AG09319 (cell line): ENCODE measurements at places on chromosomes 2 and 18.

DNA sequence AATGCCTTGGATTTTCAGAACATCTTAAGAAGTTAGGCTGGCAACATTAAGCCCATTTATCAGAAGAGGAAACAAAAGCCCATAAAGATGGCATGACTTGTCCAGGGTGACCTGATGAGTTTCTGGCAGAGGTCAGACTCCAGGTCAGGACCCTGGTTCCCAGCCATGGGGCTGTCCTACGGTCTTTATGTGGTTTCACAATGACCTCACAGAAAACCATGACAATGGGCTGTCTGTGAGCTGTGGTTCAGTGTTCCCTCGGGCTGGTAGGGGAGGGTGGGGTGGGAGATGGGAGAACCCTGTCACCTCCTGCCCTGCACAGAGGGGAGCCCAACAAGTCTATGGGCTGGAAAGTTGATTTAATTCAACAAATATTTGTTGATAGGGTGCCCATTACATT lies 101.8 kb downstream of the LOXHD1 start:
- DNase-seq = no peak

DNA sequence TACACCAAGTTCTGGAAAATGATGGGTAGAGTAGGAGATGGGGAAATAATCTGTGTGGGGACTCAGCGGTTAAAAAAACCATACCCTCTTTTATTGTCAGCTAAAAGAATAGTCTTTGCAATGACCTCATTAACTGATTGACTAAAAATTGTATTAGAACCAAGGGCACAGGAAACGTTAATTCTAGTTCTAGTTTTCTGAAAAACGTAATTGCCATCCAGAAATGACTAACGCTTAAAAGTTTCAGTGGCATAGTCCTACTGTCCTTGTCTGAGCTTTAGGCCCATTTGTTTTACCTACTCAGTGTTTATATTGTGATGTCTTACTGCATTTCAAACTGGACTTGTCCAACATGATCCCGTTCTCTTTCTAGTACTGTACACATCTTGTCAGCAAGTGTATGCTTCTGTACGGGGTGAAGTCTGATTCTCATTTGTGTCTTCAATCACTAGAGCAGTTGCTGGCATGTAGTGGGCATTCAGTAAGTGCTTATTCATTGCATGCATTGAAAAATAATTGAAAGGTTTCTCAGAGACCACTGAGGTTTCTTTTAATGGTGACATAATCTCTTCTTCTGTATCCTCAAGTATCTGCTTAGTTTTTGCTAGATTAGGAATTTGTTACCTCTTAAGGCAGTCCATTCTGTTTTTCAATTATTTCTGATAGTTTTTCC lies 81.5 kb downstream of the ZNF407 start:
- no peak for DNase-seq

DNA sequence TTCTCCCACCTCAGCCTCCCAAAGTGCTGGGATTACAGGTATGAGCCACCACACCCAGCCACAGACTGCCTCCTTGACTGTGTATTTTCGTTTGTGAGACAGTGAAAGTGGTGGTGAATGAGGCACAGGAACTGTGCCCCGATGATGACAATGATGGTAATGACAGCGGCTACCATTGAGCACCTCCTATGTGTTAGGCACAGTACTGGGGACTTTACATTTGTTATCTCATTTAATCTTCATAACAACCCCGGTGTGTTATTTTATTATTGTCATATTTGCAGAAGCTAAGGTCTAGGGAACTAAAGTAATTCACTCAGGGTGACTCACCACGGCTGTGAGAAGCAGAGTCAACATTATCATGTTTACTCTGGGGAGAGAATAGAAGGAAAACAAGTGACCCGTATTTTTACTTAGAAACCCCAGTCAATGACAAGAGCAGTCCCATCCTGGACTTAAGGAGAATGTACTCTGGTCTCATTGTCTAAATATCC lies 77.6 kb upstream of the ALPP start:
- no peak for DNase-seq

DNA sequence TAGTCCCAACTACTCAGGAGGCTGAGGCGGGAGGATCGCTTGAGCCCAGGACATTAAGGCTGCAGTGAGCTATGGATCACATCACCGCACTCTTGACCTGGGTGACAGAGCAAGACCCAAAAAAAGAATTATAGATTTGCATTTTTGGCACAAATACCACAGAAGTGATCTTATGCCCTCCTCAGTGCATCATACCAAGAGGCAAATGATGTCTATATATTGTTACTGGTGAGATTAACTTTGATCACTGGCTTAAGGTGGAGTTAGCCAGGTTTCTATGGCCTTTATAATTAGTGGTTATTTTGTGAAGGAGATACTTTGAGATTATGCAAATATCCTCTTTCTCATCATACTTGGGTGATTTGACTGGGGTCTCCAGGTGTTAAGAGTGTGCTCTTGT lies 22.1 kb upstream of the CATIP start:
- no peak for DNase-seq

DNA sequence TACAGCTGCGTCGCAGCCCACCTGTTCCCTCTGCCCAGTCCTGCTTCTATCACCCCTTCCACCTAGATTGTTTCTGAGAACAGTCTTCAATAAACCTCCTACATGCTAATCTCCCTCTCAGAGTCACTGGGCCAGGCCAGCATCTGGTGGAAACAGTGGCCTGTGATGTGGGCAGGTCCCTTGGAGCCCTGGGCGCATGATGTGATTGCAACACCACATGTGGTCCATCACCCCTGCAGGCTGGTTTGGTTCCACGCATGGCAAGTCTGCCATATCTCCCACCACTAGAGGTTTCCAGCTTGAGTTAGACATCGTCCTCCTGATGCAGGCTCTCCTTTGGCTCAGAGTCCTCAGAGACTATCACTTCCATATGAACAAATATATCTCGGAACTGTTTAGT lies 83.5 kb downstream of the PRKCE start:
- no peak for DNase-seq

- DNase-seq = no peak
These were observed 6.0 kb upstream of the CYP27C1 start for GRCh38 chr2:127226132-127226519.

DNA sequence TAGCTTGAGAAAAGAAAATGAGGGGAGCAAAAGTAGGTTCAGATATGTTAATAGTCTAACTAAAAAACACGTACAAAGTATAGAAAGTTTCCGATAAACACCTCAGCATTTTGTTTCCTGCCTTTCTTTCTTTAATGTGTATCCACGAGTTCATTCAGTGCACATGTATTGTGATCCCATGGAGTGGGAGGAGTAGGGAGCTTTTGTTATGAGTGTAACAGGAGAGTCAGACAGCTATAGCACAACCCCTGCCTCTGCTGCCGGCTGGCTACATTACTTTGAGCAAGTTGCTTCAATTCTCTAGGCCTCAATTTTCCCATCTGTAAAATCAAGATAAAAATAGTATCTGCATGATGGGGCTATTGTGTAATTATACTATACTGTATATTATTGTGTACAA lies 249.2 kb upstream of the FIGN start:
- DNase-seq = no peak

- no peak for DNase-seq
These were observed 391 bp upstream of the TMEM17 start for GRCh38 chr2:62506421-62506750.

DNA sequence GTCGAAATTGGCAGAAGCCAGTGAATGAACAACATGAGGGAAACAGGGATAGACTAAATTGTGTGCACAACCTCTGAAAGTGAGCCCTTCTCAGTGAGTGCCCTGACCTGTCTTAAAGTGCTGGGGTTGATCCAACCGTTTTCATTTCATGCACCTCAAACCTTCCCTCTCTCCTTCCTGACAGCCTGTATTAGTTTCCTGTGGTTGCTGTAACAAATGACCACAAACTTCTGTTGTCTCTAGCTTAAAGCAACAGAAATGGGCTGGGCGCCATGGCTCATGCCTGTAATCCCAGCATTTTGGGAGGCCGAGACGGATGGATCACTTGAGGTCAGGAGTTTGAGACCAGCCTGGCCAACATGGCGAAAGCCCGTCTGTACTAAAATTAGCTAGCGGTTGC lies 48.8 kb upstream of the PPP1CB start:
- DNase-seq = no peak

DNA sequence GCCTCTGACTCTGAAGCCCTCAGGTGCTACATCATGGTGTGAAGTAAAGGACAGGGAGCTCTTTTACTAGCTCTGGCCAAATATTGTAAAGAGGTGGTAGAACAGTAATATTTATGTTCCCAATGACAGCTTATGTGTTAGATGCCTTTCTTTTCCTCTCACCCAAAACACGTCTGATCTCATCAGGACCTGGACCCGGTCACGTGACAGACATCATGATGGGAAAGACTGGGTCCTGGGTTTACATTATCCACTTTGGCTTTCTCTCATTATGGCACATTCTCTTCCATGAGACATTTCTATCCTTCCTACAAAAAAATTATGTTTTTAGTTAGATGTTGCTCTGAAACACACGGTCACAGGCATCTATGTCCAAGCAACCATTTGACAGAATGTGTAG lies 548.7 kb upstream of the CDH7 start:
- DNase-seq = no peak

DNA sequence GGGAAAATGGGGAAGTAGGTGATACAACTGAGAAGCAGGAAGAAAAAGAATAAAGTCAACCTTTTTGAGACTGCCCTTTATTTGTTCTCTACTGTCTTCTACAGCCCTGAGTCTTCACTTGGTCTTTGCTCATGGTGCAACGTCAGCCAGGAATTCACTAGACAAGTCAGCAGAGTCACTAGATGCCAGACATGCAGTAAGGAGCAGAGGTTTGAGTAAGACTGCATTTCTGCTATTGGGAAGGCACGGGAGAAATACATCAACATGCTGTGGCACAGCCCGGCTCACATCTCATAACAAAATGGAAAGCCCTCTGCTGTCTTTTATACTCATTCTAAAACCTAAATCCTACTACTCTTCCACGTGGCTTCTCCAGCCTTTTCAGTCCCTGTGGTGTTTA lies 67.1 kb downstream of the PRELID3A start:
- DNase-seq = no peak

GRCh38 chr18:13290856-13291271 lies 72.3 kb downstream of the LDLRAD4 start:
- DNase-seq = no peak
